ENCODE measurements at places on chromosomes 4 and X.

DNA sequence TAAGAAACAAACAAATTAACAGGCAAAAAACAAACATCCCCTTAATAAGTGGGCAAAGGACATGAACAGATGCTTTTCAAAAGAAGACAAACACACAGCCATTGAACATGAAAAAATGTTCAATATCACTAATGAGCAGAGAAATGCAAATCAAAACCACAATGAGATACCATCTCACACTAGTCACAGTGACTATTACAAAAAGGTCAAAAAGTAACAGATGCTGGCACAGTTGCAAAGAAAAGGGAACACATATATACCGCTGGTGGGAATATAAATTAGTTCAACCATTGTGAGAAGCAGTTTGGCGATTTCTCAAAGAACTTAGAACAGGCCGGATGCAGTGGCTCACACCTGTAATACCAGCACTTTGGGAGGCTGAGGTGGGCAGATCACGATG is 146.1 kb upstream of the NEIL3 start:
- DNase-seq, result no peak

GRCh38 chr4:150355858-150356455 is 226.0 kb upstream of the MAB21L2 start:
- DNase-seq, result no peak

DNA sequence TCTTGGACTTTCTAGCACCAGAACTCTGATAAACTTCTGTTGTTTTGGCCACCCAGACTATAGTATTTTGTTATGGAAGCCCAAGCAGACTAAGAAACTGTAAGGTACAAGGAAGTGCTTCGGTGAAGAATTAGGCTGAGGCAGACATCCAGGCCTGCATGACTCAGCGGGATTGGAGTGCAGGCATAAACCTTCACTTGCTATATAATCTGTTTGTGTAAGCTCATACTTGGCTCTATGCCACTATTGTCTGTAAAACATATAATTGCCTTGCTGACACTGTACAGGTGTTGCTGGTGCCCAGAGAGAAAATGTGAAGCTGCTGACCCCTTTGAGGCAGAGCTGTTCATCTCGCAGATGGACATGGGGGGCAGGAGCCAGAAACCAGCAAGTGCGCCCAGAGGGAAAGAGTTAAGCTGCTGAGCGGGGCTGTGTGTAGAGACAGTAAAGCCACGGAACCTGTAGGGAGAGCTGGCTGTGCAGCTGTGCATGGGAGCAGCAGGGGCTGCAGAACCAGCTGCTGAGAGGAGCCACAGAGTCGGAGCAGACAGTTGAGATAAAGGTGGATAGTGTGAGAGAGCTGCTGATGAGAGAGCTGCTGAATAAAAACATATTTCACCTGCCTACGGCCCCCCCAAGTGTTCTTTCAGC is 96.2 kb downstream of the RBM46 start:
- no peak for DNase-seq

DNA sequence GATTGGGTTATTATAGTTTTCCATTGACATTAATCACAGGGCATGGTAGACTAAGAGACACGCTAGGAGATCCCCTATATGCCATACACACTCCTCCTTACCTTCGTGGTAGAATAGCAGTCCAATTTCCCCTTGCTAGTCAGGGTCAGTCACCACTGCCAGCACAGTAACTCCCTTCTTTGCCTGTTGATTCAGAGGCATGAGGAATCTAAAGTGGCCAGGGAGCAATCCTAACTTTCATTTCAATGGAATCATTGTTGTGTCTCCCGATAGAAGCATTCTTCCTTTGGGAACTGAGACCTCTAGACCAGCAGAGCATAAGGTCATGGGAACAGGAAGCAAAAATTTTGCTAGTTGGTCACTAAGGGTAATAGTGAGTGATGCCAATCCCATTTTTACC is 51.1 kb downstream of the COL25A1 start:
- DNase-seq, result no peak

DNA sequence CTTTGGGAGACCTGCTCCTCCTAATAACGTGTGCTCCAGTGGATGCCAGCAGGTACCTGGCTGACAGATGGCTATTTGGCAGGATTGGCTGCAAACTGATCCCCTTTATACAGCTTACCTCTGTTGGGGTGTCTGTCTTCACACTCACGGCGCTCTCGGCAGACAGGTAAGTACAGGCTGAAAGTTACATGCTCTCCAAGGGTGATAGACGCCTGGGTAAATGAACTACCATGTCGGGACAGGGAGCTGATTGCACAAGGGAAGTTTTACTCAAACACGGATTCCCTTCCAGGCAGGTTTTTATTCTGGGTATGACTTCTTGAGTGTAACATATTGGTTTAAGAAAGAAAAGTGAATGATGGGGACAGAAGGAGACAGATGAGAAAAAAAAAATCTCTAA is 836 bp downstream of the GRPR start:
- no peak for DNase-seq

DNA sequence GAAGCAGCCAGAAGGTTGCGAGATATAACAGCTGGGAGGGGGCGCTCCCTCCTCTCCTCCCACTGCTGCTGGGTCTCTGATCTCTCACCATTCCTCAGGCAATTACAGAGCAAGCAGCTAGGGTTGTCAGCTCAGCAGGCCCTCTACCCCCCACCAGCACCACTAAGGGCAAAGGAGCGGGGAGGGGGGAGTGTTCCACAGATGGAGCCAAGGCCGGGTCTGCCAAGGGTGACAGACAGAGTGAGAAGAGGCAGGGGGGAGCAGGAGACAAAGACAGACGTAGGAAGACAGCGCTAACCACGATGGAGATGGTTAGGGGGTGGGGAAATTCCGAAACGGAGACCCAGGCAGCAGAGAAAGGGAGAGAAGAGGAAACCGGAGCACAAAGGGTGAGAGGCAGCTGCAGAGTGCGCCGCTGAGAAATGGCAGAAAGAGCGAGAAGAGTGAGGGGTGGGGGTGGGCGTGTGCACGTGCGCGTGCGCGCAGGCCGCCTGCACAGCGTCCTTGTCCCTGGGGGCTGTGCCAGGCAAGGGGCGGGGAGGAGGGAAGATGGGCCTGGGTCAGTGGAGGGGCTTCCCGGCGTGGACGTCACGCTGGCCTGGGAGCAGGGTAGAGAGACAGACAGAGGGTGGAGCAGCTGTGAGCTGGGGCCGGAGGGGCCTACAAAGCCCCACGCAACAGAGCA is 6.9 kb downstream of the L1CAM start:
- no peak for DNase-seq

GRCh38 chr4:112199041-112199440 is 32.5 kb upstream of the AP1AR start:
- no peak for DNase-seq

DNA sequence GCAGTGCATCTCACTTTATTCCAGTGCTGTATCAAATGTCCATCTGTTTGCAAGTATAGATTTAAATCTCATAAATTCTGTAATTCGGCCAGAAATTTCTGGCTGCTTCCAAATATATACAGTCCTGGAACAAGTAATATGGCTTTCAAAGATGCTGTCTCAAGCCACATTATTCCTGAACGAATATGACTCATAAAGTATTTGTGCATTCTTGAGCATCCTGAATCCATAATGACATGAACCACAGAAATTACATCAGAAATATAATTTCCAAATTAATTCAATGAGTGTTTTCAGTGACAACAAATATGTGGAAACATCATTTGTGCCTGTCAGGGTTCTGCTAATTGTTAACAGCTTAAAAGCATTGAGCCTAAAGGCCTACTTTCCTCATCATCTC is 140.9 kb upstream of the HPGD start:
- DNase-seq, result no peak

DNA sequence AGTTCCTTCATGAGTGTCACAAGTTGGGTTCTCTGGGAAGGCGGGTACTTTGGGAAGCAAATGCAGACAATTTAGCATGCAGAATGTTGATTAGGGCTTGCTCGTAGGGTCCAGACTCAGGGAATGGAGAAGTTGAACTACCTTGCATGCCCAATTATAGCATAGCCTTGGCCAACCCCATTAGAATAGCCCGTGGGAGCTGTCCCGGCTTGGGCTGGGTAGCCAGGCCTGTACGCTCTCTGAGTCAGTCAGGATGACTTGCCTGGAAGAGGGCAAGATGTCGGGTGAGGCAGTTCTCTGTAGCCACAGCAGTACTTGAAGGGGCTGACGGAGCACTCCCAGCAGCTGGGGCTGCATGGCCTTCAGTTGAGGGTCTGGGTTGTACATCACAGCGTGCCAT is 19.5 kb downstream of the KIAA0232 start:
- no peak for DNase-seq

DNA sequence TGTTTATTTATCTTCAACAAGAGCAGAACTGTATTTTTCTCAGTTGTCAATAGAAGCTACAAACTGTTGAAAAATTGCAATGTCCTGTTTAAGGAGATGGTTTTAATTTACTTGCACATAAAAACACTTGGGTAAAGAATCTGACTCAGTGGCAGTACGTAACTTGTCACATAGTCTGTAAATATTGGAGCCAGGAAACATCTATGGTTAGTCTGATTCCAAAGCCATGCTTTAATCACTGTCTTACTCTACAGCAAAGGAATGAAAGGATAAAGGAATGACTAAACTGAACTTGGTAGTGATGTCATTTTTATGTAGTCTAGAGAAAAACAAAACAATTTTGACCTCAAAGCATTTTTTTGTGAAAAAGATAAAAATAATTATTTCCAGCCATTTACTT is 537.2 kb downstream of the STIM2 start:
- no peak for DNase-seq

DNA sequence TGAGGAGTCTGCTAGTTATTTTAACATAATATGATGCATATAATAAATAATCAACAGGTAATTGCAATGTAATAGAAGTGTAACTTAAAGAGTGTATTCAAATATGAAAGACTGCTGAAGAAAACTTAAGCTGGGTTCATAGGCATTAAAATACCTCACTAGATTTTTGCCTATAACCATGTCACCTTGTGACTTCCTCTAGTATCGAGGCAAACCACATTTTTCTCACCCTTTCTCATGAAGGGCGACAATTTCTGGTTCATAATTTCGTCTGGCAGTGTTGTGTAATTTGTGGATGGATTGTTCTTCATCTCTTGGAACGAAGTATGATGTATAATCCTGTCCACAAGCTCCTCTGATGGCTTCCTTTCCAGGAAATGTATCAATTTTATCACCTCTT is 16.0 kb downstream of the SULT1E1 start:
- DNase-seq, result no peak

- no peak for DNase-seq
Observed at GRCh38 chr4:31674313-31674947, 954.3 kb downstream of the PCDH7 start.

- peak; percentile 18 for DNase-seq
Observed at GRCh38 chr4:15963001-15963451, at the start of gene FGFBP2. Gene FGFBP2, minus strand, starts transcription at chr4:15963175. Its CDS starts 46 bp downstream, at chr4:15963129.

All from naive B cell (primary cell).